Tongue (tissue), 3 donors: ENCODE measurements at places on chromosomes 12 and 14. TPM values are rescaled to one million over a fixed set of nuclear protein-coding genes. Genes with fewer than 3 reads are reported as not detected.

DNA sequence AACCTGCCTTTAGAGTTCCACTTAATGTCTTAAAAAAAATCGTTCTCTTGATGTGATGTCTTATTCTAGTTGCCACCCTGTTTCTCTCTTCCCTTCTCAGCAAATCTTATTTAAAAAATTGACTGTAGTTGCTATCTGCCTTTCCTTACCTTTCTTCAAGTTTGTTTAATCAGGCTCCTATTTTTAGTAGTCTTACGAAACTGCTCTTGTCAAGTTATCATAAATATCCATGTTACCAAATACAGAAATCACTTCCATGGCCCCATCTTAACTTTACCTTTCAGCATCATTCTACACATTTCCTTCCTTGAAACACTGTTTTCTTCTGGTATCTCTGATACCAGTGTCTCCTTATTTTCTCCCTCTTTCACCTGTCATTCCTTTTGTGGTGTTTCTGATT, 227.3 kb downstream of the ERC1 start:
- DNase-seq: no peak

Gene B4GALNT3
- 14.0 TPM for total RNA-seq

DNA sequence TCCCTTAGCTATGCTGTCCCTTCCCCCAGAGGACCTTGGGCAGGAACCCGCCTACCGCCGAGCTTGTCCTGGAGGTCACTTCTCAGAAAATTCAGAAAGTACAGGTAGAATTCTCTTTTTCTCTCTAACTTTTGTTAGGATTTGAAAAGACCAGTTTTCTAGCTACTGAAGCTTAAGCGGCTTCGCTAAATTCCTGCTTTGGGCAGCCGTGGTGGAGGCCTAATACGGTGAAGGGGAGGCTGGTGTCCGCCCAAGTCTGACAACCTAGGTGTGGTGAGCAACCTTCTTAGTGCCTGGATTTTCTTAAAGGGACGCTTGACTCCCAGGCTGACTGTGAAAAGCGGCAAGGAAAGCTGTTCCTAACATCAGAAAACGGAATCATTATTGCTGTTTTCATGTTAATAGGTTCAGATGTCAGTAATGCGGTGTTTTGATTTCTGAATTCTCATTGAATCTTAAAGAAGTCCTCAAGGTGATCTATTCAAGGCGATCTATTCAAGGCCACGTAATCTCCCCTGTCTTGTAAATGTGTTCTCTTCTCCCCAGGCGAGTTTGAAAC, 835 bp downstream of the FGD4 start:
- no peak for DNase-seq

- DNase-seq: no peak
These were observed 66.3 kb downstream of the ETNK1 start for GRCh38 chr12:22691319-22691718.

- DNase-seq: no peak
These were observed 134.2 kb downstream of the DICER1 start for GRCh38 chr14:95023115-95023514.
